CD8-positive, alpha-beta memory T cell (primary cell): ENCODE measurements at places on chromosomes 7 and 10.
A peak's percentile ranks its signal among the peaks of the same experiment; 100 is the strongest.

- no peak for DNase-seq
Measured at GRCh38 chr10:71289421-71290130, 29.5 kb upstream of the SLC29A3 start.

DNA sequence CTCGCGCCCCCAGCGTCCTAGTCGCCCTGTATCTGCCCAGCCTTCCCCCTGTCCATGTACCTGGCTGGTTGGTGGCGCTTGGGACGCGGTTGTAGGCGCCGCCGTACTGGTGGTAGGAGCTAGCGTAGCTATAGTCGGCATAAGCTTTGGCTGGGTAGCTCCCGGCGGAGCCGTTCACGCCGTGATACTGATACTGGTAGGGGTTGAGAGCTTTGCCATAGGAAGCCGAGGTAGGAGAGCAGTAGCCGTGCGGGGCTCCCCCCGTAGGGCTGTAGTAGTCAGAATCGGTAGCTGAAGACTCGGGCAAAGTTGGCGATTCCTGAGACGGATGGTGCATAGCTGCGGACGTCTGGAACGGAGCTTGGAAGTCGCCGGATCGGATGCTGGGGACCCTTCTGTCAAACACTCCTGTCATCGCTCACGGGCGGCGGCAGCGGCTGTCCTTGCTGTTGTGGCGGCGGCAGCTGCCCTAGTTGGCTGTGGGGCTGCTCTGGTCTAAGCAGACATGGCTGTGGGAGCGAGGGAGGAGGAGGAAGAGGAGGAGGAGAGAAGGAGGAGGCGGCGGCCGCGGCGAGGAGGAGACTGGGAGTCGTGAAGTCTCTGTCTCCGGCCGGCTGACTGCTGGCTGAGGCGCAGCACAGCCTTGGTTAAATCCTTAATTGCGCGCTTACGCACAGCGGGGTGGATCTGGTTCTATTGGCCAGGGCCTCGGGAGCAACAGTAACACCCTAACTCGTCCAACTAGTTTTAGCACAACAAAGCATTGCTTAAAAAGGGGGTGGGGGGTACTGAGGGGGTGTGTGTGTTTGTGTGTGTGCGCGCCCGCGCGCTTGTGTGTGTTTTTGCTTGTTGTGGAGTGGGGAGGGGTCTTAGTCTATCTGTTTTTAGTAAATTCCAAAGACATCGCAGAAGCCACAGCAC lies at the start of gene DLX5:
Gene DLX5 (minus strand): TSS at position 623 of the 921 bp plus-strand sequence. CDS start 208 bp downstream, at position 415.
- DNase-seq = no peak

GRCh38 chr7:80210400-80210799 lies 75.8 kb downstream of the GNAI1 start:
- DNase-seq = no peak

GRCh38 chr7:115340828-115341227 lies 418.9 kb downstream of the MDFIC start:
- no peak for DNase-seq

- peak; percentile 35 for DNase-seq
Measured at GRCh38 chr10:75165684-75166622, 44.6 kb upstream of the VDAC2 start.

- DNase-seq = no peak
Measured at GRCh38 chr10:124678557-124679240, 65.5 kb downstream of the FAM53B start.

GRCh38 chr7:140294454-140294853 lies 103.9 kb downstream of the SLC37A3 start:
- no peak for DNase-seq

DNA sequence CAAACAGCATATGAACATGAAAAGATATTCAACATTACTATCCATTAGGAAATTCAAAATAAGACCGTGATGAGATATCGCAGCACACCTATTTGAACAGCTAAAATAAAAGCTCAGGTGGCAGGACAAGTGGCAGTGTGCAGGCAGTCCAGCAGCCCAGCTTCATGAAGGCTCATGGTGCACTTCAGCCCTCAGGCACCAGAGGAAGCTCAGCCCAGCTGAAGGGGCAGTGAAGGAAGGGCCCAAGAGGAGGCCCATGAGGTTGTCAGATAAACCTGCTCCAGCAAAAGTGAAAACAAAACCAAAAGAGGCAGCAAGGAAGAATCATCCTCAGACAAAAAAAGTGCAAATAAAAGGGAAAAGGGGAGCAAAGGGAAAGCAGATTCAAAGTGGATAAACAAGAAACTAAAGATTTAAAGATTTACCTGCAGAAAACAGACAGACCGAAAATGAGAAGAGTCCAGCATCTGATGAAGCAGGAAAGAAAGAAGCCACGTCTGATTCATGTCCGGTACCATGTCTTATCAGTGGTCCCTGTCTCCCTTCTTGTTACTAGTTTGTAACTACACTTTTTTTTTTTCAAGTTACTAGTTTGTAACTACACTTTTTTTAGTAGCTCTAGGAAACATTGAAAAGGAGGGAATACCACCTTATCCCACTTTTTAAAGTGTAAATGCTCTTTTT lies 15.0 kb upstream of the FAM24B start:
- no peak for DNase-seq

DNA sequence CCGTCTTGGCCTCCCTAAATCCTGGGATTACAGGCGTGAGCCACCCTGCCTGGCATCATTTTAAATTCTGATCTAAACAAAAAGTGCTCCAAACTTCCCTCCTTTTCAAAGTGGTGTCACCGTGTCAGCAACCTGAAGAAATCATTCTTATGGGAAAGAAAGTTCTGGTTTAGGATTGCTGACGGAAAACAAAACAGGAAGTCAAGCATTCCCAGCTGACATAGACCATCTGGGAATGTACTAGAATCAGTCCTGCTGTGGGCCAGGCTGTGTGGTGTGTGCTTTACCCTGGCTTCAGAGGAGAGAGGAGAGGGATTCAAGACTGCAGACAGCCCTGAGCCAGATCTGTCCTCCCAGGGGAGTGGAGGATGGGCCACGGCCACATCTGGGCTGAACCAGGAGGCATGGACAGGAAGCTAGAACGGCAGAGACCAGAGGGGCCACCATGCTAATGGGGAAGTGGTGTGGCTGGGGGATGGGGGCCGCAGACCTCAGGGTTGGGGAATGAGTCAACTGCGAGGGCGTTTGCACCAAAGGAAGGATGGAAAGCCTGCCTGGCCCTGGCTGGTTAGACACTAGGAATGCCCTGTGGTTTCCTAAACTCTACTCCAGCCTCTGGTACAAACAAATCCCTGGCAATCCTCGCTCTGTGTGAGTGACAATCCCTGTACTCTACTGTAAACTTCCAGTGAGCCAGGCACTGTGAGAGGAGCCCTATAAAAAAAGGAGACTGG lies 16.7 kb upstream of the CLIP2 start:
- DNase-seq = no peak

DNA sequence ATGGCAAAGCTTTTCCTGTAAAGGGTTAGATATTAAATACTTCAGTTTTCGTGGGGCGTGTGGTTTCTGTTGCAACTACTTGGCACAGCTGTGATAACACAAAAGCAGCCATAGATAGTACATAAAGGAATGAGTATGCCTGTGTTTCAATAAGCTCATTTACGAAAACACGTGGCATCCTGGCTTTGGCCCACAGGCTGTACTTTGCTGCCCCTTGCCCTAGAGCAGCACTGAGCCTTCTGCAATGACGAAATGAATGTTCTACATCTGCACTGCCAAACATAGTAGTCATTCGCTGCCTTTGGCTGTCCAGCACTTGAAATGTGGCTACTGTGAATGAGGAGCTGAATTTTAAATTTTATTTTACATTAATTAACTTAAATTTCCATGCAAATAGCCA lies 376.2 kb upstream of the TPK1 start:
- DNase-seq = no peak

- no peak for DNase-seq
Measured at GRCh38 chr7:28956608-28957063, 1.5 kb downstream of the TRIL start.

- no peak for DNase-seq
Measured at GRCh38 chr10:109981650-109982049, 26.1 kb upstream of the ADD3 start.

- no peak for DNase-seq
Measured at GRCh38 chr7:2809903-2810625, 34.0 kb downstream of the GNA12 start.

DNA sequence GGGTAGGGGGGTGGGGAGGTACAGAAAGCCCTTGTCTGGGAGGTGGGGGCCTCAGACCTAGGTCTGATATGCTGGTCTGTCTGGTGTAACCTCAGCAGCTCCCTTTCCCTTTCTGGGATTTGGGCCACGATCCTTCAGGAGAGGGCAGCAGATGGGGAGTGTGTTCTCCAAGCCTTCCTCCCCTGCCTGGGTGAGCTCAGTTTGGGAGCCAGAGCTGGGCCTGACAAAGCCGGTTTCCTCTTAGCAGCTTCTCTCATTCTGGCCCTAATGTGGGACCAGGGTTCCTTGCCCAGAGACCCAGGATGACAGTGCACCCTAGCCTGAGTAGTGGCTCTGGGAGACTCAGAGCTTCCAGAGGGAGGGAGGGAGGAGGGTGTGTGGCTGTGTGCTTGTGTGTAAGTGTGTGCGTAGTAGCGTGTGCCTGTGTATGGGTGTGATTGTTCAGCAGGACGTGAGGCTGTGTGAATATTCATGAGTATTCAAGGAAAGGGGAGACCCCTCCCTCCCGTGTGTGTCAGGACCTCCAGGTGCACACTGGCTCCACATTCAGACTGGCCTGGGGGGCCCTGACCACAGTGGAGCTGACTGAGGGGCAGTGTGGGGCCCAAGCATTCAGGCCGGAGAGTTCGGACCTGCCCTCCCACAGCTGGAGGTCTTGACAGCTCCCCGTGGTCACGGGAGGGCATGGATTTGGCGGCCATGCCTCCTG lies 96.5 kb downstream of the ZMIZ1 start:
- no peak for DNase-seq
